ENCODE measurements at places on chromosomes 4 and X.

DNA sequence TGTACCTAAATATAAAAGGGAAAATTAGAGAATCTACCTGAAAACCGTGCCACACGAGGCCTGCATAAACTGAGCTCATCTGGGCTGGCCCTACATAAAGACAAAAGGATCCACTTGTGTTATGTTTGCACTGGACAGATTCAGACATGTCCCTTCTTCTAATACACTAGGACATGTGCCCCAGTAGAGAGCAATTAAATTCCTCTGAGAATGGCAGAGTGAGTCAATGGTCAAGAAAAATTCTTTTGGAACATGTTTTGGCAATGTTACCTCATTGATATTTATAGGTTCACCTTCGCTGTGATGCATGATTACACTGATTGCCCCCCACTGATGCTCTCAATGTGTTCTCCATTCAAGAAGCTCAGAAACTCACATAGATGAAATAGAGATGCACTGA, 95.2 kb downstream of the MANBA start:
- DNase-seq = no peak
- H3K4me3 ChIP-seq = no peak overlapping the region
- no peak overlapping the region for H3K27ac ChIP-seq
- H3K36me3 ChIP-seq = 0 out of 2 replicates have a peak, but pooled peaks cover 2% of the 10 kb centered on the region
- no peaks in the 10 kb centered on the region for H3K27me3 ChIP-seq

GRCh38 chrX:13283512-13283911, 36.3 kb downstream of the ATXN3L start:
- H3K36me3 ChIP-seq = no peaks in the 10 kb centered on the region
- H3K27me3 ChIP-seq = no peaks in the 10 kb centered on the region
- H3K27ac ChIP-seq = peak overlapping the region; percentile 73
- no peak for DNase-seq

DNA sequence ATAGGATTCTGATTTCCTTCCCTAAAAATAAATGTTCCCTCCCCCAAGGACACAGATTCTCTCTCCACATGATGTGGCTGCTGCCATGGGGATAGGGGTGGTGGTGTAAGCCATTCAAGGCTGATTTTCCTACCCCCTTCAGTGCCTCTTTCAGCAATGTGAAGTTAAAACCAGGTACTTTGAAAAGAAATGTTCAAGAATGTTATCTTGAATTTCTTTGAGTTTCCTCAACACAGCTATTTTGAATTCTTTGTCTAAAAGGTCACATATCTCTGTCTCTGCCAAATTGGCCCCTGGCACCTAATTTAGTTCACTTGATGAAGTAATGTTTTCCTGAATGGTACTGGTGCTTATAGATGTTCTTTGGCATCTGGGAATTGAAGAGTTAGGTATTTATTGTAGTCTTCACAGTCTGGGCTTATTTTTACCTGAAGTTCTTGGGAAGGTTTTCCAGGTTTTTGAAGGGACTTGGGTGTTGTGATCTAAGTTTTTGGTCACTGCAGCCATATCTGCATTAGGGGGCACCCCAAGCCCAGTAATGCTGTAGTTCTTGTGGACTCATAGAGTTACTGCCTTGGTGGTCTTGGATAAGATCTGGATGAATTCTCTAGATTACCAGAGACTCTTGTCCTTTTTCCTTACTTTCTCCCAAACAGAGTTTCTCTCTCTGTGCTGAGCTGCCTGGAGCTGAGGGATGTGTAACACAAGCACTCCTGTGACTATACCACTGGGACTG, 7.6 kb upstream of the DIPK2B start:
- no peaks in the 10 kb centered on the region for H3K4me1 ChIP-seq
- DNase-seq = no peak
- no peaks in the 10 kb centered on the region for H3K27me3 ChIP-seq
- no peak overlapping the region for H3K27ac ChIP-seq

- H3K36me3 ChIP-seq = no peaks in the 10 kb centered on the region
- DNase-seq = no peak
- H3K4me3 ChIP-seq = no peak overlapping the region
- no peaks in the 10 kb centered on the region for H3K27me3 ChIP-seq
These were observed 160.5 kb downstream of the ZNF518B start for GRCh38 chr4:10296730-10297129.

GRCh38 chr4:102500352-102500695, 835 bp upstream of the NFKB1 start:
- DNase-seq = no peak
- H3K4me3 ChIP-seq = peak overlapping the region; percentile 61
- H3K4me1 ChIP-seq = no peaks in the 10 kb centered on the region

DNA sequence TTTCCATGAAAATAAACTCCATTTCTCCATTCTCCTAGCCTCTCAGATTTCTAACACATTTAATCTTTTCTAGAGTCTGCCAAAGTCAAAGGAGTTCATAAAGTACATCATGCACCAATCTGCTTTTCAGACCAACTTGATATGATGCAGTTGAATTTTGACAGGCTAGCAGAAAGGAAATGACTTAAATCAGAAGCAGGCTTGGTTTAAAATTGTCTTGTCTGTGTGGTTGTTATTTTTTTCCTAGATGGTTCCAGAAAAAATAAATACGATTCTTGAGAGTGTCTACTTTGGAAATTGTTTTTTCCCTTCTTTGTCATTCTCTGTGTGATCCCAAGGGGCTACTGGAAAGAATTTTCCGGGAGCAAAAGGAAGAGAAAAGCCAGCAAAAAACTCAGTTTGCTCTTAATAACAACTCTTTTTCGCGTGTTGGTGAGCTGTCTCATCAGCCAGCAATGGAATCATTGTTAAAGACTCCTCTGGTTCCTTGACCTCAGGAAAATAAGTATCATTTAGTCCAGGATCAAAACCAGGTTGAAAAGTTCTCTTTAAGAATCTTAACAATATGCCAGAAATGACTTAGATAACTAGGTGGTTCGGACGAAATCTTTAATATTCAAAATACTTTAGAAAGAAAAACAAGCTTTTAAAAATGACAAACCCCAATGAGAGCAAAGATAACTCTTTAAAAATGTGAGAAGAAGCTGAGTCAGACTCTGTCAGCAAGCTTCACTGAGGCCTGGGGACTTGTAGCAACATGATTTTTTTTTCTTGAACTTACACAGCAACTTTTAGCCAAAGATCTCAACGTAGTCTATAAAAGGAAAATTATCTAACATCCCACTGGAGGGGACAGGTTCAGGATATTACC, 49.7 kb upstream of the GAB1 start:
- DNase-seq = no peak
- no peak overlapping the region for H3K4me3 ChIP-seq
- H3K36me3 ChIP-seq = no peaks in the 10 kb centered on the region
- H3K27me3 ChIP-seq = no peaks in the 10 kb centered on the region
- H3K4me1 ChIP-seq = no peaks in the 10 kb centered on the region

- H3K4me1 ChIP-seq = no peaks in the 10 kb centered on the region
- no peaks in the 10 kb centered on the region for H3K27me3 ChIP-seq
- H3K27ac ChIP-seq = no peak overlapping the region
- H3K4me3 ChIP-seq = no peak overlapping the region
These were observed 30.4 kb upstream of the APELA start for GRCh38 chr4:164846566-164846965.

- H3K36me3 ChIP-seq = no peaks in the 10 kb centered on the region
- H3K4me3 ChIP-seq = no peak overlapping the region
- H3K4me1 ChIP-seq = no peaks in the 10 kb centered on the region
- H3K27ac ChIP-seq = no peak overlapping the region
- H3K27me3 ChIP-seq = no peaks in the 10 kb centered on the region
These were observed 48.5 kb upstream of the GRIA2 start for GRCh38 chr4:157172011-157172410.

GRCh38 chr4:156195914-156196313, 242.2 kb upstream of the CTSO start:
- no peaks in the 10 kb centered on the region for H3K4me1 ChIP-seq
- H3K4me3 ChIP-seq = no peak overlapping the region
- no peak for DNase-seq
- H3K27ac ChIP-seq = no peak overlapping the region
- no peaks in the 10 kb centered on the region for H3K27me3 ChIP-seq
- no peaks in the 10 kb centered on the region for H3K36me3 ChIP-seq

- no peak overlapping the region for H3K4me3 ChIP-seq
- H3K4me1 ChIP-seq = no peaks in the 10 kb centered on the region
- no peak overlapping the region for H3K27ac ChIP-seq
These were observed 524.9 kb upstream of the HTR2C start for GRCh38 chrX:114058988-114059418.

DNA sequence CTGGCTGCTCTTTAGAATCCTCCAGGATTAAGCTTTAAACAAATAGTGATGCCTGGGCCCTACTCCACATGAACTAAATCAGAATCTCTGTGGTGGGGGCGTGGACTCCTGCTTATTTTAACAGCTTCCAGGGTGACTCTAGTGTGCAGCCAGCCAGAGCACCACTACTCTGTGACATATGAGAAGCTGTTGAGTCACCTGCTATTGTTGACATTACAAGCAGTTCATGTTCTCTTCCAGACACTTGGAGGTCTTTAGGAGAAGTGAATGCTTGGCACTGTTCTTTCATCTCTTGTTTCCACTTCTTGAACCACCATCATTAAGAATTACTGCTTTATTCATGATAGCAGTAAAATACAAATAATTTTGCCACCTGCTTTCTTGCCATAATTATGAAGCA, 426 bp upstream of the C4orf51 start:
- H3K27me3 ChIP-seq = no peaks in the 10 kb centered on the region
- no peaks in the 10 kb centered on the region for H3K36me3 ChIP-seq
- H3K27ac ChIP-seq = no peak overlapping the region
- no peak overlapping the region for H3K4me3 ChIP-seq
- H3K4me1 ChIP-seq = no peaks in the 10 kb centered on the region
- no peak for DNase-seq

GRCh38 chr4:5957076-5957475, 61.2 kb downstream of the C4orf50 start:
- no peaks in the 10 kb centered on the region for H3K36me3 ChIP-seq
- H3K27me3 ChIP-seq = no peaks in the 10 kb centered on the region
- H3K27ac ChIP-seq = no peak overlapping the region
- no peak for DNase-seq
- H3K4me3 ChIP-seq = no peak overlapping the region

DNA sequence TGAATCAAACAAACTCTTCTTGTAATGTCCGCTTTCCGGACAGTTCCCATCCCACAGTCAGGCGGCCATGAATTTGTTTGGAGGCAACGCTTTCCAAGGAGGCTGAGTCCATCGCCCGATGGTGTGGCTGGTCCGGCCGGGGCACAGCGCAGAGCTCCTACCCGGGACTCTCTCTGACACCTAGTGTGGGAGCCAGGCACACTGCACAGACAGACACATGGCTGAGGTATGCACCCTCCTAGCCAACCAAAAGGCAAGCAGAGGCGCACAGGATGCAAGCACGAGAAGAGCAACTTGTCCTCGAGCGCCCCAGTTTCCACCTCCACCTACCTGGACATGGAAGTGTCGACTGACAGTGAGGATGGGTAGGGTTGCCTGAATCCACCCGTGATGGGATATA, 87.5 kb downstream of the LEF1 start:
- H3K27me3 ChIP-seq = no peaks in the 10 kb centered on the region
- no peaks in the 10 kb centered on the region for H3K36me3 ChIP-seq
- H3K4me1 ChIP-seq = no peaks in the 10 kb centered on the region
- no peak overlapping the region for H3K27ac ChIP-seq
- H3K4me3 ChIP-seq = no peak overlapping the region

DNA sequence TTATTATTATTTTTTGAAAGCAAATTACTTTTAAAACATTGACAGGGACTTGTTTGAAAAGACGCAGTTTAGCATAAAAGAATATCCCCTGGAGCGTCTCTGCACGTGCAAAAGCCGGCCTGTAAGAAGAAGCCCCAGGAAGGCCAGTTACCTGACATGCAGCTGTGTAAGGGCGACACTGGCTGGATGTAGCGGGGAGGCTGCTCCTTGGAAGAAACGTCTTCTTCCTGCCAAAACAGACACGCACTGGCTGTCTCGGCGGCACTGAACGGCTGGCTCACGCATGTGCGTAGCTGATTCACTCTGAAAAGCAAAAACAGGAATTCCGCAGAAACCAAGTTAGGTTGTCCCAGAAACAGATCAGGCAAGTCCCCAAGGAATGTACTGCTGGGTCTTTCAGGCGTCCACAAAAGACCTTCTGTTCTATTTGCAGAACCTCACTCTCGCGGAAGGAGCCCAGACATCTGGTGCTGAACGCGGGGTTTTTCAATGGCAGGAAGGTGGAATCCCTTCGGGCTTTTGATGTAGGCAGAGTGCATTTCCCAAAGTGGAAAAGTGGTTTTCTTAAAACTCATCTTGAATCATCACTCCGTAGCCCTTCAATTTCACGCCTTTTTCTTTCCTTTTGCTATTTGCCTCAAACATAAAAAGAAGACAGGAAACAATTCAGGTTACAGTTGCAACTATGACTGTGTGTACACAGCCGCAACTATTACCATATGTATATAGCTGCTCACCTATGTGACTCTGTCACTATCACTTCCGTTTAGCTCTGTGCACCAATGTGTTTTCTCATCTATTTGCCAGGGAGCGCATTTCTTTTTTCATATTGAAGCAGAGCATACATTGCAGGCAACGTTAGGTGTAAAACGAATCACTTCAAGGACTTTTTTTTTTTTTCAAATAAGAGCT, 38.1 kb upstream of the ARSH start:
- H3K4me1 ChIP-seq = peaks cover 4% of the 10 kb centered on the region
- no peak for DNase-seq
- H3K36me3 ChIP-seq = no peaks in the 10 kb centered on the region
- no peak overlapping the region for H3K27ac ChIP-seq

- H3K4me3 ChIP-seq = no peak overlapping the region
- no peaks in the 10 kb centered on the region for H3K36me3 ChIP-seq
- DNase-seq = no peak
- H3K4me1 ChIP-seq = no peaks in the 10 kb centered on the region
- no peaks in the 10 kb centered on the region for H3K27me3 ChIP-seq
- H3K27ac ChIP-seq = no peak overlapping the region
These were observed 16.3 kb upstream of the XAGE2 start for GRCh38 chrX:52352551-52352950.

DNA sequence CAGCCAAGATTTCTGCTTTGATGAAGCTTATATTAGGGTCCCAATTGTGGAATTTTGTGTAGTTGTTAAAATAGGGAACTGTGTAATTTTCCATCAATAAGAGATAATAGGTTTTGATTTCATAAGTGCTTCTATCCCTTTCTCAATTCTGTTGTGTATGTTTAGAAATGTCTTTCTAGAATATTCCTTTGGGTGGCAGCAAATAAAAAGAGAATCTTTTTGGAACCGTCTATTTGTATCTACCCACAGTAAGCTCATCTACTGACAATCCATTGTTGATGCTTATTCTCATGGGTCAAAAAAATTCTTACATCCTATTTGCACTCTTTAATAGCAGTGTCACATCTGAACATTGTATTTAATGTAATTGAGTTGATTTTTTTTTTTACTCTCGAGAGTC, 61.7 kb downstream of the TMA16 start:
- H3K4me3 ChIP-seq = no peak overlapping the region
- H3K4me1 ChIP-seq = no peaks in the 10 kb centered on the region
- H3K27ac ChIP-seq = no peak overlapping the region
- no peaks in the 10 kb centered on the region for H3K36me3 ChIP-seq
- H3K27me3 ChIP-seq = no peaks in the 10 kb centered on the region

- no peak overlapping the region for H3K27ac ChIP-seq
- H3K4me1 ChIP-seq = no peaks in the 10 kb centered on the region
- no peaks in the 10 kb centered on the region for H3K36me3 ChIP-seq
- no peaks in the 10 kb centered on the region for H3K27me3 ChIP-seq
These were observed 48.5 kb upstream of the FRMPD4 start for GRCh38 chrX:12089740-12090139.
